Myocyte (in vitro differentiated cells): ENCODE measurements at places on chromosomes 12 and 14. TPM values are rescaled to one million over a fixed set of nuclear protein-coding genes. Genes with fewer than 3 reads are reported as not detected.

GRCh38 chr14:74491956-74492775 is 939 bp downstream of the NPC2 start:
- peak; percentile 63 for DNase-seq

GRCh38 chr14:64848239-64848638 is 31.5 kb downstream of the SPTB start:
- no peak for DNase-seq

DNA sequence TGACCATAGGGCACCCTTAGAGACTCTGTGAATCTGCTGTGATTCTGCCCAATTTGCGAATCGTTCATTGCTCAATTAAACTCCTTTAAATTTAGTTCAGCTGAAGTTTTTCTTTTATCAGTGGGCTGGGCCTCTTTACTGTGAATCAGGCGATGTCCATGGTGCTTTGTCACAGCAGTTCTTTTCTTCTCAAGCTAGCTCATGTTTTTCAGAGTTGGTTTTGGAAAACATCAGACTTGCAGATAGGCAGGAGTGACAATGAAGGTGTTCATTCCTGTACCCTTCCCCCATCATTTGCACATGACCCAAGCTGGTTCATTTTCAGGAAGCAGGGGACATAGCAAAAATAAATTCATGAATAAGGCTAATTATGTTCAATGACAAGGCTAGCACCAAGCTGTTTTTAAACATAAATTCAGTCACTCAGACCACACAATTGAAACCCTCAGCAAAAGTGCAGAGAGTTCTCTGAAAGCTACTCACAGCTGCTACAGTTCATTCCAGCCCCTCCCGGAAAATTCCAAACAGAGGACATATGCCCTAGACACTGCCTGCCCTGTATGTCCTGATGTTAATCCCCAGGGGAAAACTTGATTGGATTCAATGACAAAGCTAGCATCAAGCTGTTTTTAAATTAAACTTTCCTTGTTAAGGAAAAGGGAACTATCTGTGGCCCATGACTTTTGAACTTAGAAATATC is 383.3 kb downstream of the C12orf75 start:
- DNase-seq: peak; percentile 93

GRCh38 chr14:36657399-36658122 is 4.1 kb upstream of the PAX9 start:
- no peak for DNase-seq

- no peak for DNase-seq
Measured at GRCh38 chr14:39307815-39308214, 74.1 kb downstream of the MIA2 start.

DNA sequence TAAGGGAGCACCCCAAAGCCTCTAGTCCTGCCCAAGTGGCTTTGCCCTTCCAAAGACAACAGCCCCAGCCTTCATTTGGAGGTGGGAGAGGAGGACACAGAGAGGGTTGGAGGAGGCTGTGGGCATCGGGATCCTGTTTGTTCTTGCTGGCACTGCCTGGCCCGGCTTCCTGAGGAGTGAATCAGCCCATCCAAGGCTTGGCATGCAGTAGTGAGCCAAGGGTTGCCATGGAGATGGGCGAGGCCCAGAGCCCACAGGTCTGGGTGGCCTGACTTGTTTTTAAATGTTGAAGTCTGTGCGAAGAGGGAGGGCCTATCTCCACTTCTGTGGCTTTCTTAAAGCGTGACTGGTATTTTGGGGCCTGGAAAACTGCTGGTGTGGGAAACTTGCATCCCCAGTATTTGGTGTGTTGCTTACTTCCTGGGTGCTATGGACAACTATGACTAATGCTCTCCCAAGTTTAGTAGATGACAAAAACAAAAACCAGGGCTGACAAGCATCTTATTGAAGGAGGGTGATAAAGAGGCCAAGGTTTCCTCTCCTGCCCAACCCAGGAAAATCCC is 15.8 kb downstream of the CD9 start:
- DNase-seq: peak; percentile 99

- DNase-seq: no peak
Measured at GRCh38 chr12:100110276-100110675, 32.4 kb downstream of the BLTP3B start.

DNA sequence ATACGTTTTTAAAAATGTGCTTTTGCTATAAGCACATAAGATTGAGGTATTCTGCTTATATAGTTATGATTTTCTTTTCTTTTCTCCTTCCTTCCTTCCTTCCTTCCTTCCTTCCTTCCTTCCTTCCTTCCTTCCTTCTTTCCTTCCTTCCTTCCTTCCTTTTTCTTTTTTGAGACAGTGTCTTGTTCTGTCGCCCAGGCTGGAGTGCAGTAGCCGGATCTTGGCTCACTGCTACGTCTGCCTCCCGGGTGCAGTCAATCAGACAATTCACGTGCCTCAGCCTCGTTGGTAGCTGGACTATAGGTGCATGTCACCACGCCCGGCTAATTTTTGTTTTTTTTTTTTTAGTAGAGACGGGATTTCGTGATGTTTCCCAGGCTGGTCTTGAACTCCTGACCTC is 5.8 kb downstream of the CFAP54 start:
- no peak for DNase-seq

- DNase-seq: peak; percentile 13
Measured at GRCh38 chr12:19085090-19085489, 44.4 kb upstream of the PLEKHA5 start.

GRCh38 chr12:64304571-64304970 is 82.5 kb upstream of the KICS2 start:
- no peak for DNase-seq

- DNase-seq: peak; percentile 16
Measured at GRCh38 chr12:6824901-6825381, 3.3 kb upstream of the P3H3 start.

DNA sequence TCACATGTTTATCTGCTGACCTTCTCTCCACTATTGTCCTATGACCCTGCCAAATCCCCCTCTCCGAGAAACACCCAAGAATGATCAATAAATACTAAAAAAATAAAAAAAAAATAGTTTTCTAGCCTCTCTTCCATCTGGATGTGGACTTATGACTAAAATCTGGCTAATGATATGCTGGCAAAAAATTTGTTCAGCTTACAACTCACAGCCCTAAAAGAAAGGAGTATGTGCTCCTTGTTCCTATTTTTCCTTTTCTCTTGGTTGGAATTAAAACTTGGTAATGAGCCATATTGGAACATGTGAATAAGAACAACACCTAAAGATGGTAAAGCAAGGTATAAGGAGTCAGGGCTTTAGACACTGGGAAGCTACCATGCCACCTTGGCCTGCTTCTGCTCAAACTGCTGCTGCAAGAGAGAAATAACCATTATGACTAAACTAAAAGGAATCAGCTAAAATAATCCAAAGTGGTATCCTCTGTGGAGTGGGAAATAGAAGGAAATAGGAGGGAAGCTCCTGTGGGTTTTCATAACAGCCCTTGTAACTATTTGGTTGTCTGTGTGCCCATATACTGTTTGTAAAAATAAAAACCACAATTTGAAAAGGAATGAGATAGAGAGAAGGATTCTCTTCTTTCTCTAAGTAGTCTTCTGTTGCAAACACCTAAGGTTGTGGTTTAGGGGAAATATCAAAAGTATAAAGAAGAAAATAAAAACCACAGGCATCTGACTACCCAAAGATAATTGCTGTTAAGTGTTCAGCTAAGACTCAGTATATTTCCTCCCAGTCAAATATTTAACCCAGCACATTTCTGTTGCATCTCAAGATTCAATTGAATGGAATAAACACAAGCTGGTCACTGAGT is 53.8 kb downstream of the SDR9C7 start:
- DNase-seq: peak; percentile 11

GRCh38 chr12:30976206-30976605 is 49.7 kb downstream of the TSPAN11 start:
- DNase-seq: no peak

GRCh38 chr12:103198499-103198898 is 241.0 kb downstream of the ASCL1 start:
- DNase-seq: no peak

- no peak for DNase-seq
Measured at GRCh38 chr14:92974541-92975345, 51.8 kb downstream of the CHGA start.

DNA sequence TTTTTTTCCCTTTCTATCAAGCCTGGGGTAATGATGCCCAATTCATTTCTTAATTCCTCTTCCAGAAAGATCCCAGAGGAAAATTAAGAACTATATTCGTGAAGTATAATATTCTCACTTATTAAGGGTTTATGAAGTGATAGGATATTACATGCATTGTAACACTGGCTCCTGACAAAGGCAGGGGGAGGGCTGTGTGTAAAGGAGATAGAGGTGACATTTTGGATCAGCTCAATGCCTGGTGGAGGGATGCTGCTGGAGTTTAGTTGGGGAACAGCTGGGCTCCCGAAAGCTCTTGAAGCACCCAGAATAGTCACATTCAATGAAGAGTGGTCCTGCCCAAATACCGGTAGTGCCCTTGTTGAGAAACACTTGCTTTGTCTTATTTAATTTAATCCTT is 774 bp downstream of the SERPINA11 start:
- DNase-seq: no peak

DNA sequence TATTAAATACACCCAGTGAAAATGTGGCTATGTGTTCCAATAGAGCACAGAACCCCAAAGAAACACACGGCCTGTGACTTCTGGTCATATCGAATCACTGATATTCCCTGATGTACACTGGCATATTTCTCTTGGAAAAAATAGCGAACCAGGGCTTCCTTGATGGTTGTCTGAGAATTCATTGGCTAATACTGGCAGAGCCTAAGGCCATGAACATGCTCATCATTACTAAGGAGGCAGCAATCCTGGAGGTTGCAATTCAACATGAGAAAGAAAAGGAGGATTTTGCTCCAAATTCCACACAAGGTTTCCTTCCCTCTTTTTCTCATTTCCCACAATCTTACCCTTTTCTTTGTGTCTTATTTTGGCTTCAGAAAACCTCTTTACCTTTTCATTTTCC is 212.9 kb upstream of the HMGA2 start:
- DNase-seq: no peak

- DNase-seq: no peak
Measured at GRCh38 chr12:66694666-66695613, 16.1 kb upstream of the GRIP1 start.

- peak; percentile 67 for DNase-seq
Measured at GRCh38 chr14:102316338-102316742, 3.2 kb upstream of the ZNF839 start.

- no peak for DNase-seq
Measured at GRCh38 chr12:15776532-15776931, 12.7 kb downstream of the EPS8 start.

DNA sequence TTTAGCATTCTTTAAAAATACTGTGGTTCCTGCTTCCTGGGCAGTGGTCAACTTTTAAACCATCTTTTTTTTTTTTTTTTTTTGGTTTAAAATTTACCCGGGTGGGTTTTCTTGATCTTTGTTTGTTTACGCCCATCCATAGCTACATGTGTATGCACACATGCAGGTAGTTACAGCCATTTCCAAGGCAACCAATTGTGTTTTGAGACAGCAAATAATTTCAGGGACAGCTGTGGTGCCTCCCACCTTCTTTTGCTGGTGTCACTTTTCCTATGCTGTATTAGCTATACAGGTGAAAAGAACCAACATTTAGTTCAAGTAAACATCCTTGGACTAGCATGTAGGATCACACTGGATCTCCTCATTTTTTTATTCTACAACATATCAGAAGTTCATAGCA is 52.0 kb upstream of the PSMA6 start:
- DNase-seq: no peak

GRCh38 chr12:48115957-48116356 is 3.2 kb upstream of the PFKM start:
- DNase-seq: no peak

GRCh38 chr14:78986989-78987388 is 816.8 kb downstream of the NRXN3 start:
- DNase-seq: no peak

- no peak for DNase-seq
Measured at GRCh38 chr14:23428686-23429495, 6.6 kb downstream of the MYH7 start.

DNA sequence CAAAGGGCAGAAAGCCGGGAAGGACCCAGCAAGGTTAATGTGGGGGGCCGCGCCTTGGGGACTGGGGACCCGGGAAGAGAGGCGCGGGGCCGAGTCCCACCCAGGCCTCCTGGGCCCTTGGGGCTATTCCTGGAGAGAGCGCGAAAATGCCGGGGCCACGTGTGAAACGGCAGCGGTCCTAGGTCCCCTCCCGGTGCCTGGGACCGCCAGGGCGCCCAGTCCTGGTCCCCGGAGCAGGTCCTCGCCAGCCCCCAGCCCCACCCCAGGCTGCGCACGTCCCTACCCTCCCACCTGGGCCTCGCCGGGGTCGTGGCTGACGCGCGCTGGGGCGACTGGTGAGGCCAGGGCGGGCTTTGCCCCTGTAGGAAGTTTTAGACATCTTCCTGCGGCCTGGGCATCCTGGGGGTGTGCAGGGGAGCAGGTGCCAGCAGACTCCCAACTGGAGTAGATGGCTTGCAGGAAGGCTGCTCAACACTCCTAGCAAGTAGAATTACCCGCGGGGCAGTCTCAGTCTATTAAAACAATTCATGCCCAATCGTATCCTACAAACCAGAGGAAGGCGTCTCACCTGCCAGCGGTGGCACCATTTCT is 708 bp downstream of the FAR2 start:
- no peak for DNase-seq

- peak; percentile 46 for DNase-seq
Measured at GRCh38 chr12:77830583-77831351, at the start of gene NAV3. Gene NAV3, plus strand, starts transcription at chr12:77830894. Its CDS starts 568 bp downstream, at chr12:77831462.

DNA sequence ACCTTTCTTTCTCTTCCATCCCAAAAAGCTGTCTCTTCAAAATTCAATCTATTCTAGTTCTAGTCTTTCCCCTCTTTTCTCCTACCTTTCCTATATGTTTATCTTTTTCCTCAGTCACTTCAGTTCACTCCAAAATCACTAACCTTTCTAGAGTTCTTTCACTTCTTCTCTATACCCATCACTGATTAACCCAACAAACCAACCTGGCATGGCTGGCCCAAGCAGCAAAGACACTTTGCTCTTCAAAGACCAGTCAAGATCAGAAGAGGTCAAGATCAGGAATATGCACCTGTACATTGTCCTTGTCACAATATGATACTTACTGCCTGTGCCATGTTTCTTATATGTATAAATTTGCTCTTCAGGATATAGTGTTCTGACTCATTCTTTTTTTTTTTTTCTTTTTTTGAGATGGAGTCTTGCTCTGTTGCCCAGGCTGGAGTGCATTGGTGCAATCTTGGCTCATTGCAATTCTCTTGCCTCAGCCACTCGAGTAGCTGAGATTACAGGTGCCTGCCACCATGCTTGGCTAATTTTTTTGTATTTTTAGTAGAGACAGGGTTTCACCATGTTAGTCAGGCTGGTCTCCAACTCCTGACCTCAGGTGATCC is 112.9 kb downstream of the C12orf42 start:
- no peak for DNase-seq

- DNase-seq: no peak
Measured at GRCh38 chr14:26527095-26527494, 70.7 kb downstream of the NOVA1 start.

- DNase-seq: peak; percentile 77
Measured at GRCh38 chr14:55430024-55430690, 10.3 kb downstream of the TBPL2 start.

The NANOG gene
- total RNA-seq: 0.03 and 0.16 TPM in 2 replicates

The PPP4R4 gene
- total RNA-seq: 0.75 and 1.2 TPM in 2 replicates

The ZC2HC1C gene
- total RNA-seq: 0.52 and 1.6 TPM in 2 replicates

The LMBR1L gene
- 27.0 and 27.5 TPM in 2 replicates for total RNA-seq

The JPH4 gene
- not detected in 2 replicates for total RNA-seq

The PGF gene
- total RNA-seq: 12.0 and 19.8 TPM in 2 replicates

The TAS2R10 gene
- total RNA-seq: 0.75 and 3.2 TPM in 2 replicates

The TAS2R14 gene
- 0.99 and 2.5 TPM in 2 replicates for total RNA-seq

The FGF23 gene
- total RNA-seq: not detected in 2 replicates

The GARIN6 gene
- total RNA-seq: not detected in 2 replicates

The DBX2 gene
- not detected in 2 replicates for total RNA-seq

The CNTN1 gene
- not detected in 2 replicates for total RNA-seq

The TRHDE gene
- total RNA-seq: not detected in 2 replicates

The IRF9 gene
- 48.6 and 94.1 TPM in 2 replicates for total RNA-seq
